ENCODE measurements at places on chromosomes 6 and 20. TPM values are rescaled to one million over a fixed set of nuclear protein-coding genes. Genes with fewer than 3 reads are reported as not detected.
A peak's percentile ranks its signal among the peaks of the same experiment; 100 is the strongest.

GRCh38 chr20:41692479-41693135 lies 74.4 kb upstream of the CHD6 start:
- H3K36me3 ChIP-seq = no peaks in the 10 kb centered on the region
- no peaks in the 10 kb centered on the region for H3K27me3 ChIP-seq
- DNase-seq = peak; percentile 87
- H3K4me1 ChIP-seq = no peaks in the 10 kb centered on the region

GRCh38 chr6:32194825-32195651 lies 2.6 kb upstream of the GPSM3 start:
- peak overlapping the region; percentile 100 for H3K27ac ChIP-seq
- no peaks in the 10 kb centered on the region for H3K36me3 ChIP-seq
- H3K4me1 ChIP-seq = peaks cover 6% of the 10 kb centered on the region

- H3K4me1 ChIP-seq = no peaks in the 10 kb centered on the region
- DNase-seq = no peak
- no peaks in the 10 kb centered on the region for H3K36me3 ChIP-seq
- no peak overlapping the region for H3K27ac ChIP-seq
- H3K27me3 ChIP-seq = no peaks in the 10 kb centered on the region
Measured at GRCh38 chr6:40353197-40353966, 233.8 kb downstream of the LRFN2 start.

- no peak overlapping the region for H3K27ac ChIP-seq
- H3K27me3 ChIP-seq = no peaks in the 10 kb centered on the region
- no peaks in the 10 kb centered on the region for H3K36me3 ChIP-seq
- H3K4me3 ChIP-seq = no peak overlapping the region
- peaks cover 4% of the 10 kb centered on the region for H3K4me1 ChIP-seq
- DNase-seq = no peak
Measured at GRCh38 chr6:3341467-3341866, 82.7 kb downstream of the PSMG4 start.

DNA sequence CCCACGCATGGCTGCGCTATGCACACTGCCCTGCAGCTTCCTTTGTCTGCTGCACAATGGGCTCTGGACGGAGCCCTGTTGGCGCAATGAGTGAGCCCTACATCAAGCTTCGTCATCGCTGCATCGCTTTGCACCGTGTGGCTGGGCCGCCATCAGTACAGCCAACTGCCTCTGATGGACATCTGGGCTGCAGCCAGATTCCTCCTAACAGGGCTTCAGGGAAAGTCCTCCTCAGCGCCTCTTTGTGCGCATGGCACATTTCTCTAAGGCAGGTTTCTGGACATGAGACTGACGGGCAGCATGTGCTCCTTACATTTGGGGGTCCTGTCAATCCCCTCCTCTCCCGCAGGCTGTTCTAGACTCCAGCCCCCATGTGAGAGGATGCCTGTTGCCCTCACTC lies 29.7 kb upstream of the ANGPT4 start:
- no peaks in the 10 kb centered on the region for H3K27me3 ChIP-seq
- no peak overlapping the region for H3K27ac ChIP-seq
- H3K36me3 ChIP-seq = no peaks in the 10 kb centered on the region
- DNase-seq = no peak
- no peak overlapping the region for H3K4me3 ChIP-seq

DNA sequence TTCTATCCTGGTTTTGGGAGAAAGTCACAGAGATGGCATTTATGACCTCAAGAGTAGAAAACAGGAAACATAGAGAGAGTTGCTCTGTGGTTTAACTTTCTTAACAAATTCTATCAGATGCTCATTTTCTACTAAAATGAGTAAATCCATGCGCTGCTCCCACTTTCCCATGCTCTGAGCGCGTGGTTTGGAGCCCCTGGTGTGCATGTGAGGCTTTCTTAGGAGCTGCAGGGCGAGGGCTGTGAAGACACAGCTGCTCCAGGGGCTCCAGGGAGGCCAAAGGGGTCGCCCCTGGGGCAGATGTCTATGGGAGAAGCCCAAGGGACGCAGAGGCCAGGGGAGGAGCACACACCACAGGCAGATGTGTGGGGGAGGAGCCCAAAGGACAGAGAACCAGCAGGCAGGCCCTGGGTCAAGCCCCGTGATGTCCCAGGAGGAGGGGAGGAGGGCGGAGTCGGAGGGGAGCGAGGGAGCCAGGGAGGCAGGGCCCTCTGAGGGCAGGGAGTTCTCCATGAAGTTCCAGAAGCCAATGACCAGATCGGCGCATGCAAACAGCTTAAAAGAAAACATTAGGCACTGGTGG lies 122.9 kb downstream of the IRF4 start:
- H3K4me1 ChIP-seq = no peaks in the 10 kb centered on the region
- no peak overlapping the region for H3K27ac ChIP-seq
- no peak for DNase-seq
- no peak overlapping the region for H3K4me3 ChIP-seq
- no peaks in the 10 kb centered on the region for H3K27me3 ChIP-seq
- no peaks in the 10 kb centered on the region for H3K36me3 ChIP-seq

Gene MYB
- 0.15 TPM for total RNA-seq

Gene RNF39
- total RNA-seq = 1.1 TPM

Gene XPO5
- 24.8 TPM for total RNA-seq

All from pancreas (tissue), 10 donors.